ENCODE measurements at places on chromosomes 1 and 21. TPM values are rescaled to one million over a fixed set of nuclear protein-coding genes. Genes with fewer than 3 reads are reported as not detected.

GRCh38 chr1:44303532-44303931 is 51.5 kb downstream of the ERI3 start:
- DNase-seq = no peak

DNA sequence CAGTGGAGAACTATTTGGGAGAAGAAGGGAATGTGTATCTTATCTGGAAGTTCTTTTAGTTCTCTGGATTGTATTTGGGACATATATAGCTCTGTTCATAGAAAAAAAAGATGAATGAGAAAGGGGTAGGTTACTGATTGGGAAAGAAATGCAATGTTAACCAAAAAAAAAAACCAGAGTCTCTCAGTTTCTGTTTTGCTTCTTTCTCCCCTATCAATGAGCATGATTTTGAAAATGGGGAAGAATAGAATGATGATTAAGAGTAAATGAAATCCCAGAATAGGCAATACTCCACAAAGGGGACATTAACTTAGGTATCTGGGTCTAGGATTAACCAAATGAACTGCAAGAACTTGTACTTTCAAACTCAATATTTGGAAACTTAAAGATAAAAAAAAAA is 92.9 kb downstream of the RHOU start:
- no peak for DNase-seq

DNA sequence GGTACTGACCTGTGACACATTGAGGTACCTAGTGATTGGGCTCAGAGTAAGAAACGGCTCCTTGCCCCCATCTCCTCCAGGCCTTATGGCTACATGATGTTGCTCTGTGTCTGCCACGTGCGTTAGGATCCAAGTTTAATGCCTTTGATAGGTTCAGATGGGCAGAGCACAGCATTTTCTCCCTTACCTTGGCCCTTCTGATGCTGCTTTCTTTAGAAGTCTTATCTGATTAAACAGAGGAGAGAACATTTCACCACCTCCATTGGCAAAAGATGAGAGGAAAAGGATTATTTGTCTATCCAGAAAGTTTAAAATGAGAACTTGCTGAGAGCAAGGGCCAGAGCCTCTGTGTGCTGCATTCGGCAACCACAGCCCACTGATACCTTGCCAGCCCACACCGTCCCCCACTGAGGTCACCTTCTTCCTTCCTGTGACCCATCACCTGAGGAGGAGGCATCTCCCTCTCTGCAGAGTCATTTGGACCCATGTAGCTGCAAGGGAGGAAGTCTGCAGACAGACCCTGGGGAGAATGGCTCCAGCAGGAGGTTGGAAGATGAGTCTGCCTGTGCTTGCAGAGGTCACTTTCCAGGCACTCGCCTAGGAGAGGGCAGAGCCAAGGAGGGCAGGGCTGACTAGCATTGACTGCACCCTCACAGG is 16.7 kb downstream of the SHISA4 start:
- no peak for DNase-seq

- no peak for DNase-seq
Observed at GRCh38 chr1:204550926-204551325, 34.7 kb downstream of the MDM4 start.

DNA sequence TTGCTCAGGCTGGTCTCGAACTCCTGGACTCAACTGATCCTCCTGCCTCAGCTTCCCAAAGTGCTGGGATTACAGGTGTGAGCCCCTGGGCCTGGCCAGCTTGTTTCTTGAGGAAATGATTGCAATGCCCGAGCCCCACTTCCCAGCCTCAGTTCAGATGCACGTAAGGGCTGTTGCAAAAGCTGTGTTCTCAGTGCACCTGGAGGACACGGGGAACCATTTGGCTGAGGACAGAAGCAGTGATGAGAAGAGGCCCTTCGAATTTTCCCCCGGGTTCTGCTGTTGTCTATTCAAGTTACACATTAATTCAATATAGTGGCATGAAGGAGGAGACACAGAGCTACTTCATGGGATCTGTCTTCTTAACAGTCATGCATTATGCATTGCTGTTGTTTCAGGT is 78.8 kb upstream of the WDR26 start:
- no peak for DNase-seq

DISP3 gene
- total RNA-seq = 0.05 TPM

DNA sequence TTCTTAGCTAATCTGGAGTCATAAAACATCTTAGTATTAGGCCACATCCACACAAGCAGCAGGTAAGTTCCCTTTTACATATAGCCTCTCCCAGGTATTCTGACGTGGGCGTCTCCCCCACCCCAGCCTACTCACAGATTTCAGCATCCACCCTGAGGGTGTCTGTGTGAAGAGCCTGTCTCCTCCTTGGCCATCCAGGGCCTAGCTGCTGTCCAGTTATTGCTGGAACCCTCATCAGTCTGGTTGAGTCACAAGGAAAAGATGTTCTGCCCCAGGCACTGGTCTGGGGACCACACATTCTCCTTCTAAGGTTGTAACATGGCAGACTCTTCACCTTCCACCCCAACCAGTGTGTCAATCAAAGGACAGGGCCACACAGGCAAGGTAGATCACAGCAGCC is 57.6 kb downstream of the ETS2 start:
- DNase-seq = no peak

GRCh38 chr1:55288245-55288644 is 73.1 kb upstream of the USP24 start:
- no peak for DNase-seq

GRCh38 chr21:17003258-17003615 is 509.6 kb upstream of the CXADR start:
- DNase-seq = no peak

RSPH1 gene
- 10.7 TPM for total RNA-seq

OR6K3 gene
- 0.21 TPM for total RNA-seq

DNA sequence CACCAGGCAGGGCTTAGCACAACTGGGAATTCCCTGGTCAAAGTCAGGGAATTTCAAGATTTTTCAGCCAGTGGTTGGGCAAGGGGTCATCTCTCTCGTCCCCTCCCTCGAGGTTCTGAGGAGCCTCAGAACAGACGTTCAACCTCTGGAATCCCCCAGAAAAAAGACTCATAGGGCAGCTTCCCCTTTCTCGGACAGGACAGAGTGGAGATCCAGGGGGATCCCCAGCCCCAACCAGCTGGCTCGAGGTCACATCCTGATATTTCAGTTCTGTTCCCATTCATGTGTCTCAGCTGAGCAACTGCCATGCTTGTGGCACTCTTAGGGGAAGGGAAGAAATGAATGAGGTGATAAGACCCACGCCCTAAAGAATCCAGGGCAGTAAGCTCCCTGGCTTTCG is 4.9 kb upstream of the LAD1 start:
- no peak for DNase-seq

DNA sequence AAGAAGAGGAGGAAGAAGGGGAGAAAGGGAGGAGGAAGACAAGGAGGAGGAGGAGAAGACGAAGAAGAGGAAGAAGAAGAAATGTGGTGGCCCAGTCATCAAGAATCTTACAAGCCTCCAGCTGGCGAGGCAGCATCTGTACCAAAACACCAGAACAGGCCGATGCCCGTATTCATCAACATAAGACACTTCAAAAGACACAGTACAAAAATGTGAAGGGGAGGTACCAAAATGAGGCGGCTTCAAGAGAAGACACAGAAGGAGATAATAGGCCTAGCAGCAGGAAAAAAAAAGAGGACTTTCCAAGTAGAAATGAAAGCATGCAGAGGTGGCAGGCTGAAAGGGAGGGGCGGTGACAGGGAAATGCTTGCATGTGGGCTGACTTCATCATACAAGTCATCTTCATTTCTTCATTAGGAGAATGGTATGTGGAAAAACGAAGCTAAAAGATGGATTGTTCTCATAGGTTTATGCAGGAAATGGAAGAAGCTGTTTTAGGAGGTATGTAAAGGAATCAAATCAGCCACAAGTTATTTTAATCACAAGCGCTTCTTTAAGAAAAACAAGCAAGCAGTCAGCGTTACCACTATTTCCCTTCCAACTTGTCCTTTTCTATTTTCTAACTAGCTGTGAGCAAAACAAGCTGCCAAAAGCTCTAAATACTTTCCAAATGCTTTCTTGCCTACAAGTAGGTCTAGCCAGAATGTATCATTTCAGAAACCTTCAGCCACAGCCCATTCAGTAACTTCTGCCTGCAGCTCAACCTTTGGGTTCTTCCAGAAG is 192.3 kb downstream of the SLC45A1 start:
- DNase-seq = no peak

DNA sequence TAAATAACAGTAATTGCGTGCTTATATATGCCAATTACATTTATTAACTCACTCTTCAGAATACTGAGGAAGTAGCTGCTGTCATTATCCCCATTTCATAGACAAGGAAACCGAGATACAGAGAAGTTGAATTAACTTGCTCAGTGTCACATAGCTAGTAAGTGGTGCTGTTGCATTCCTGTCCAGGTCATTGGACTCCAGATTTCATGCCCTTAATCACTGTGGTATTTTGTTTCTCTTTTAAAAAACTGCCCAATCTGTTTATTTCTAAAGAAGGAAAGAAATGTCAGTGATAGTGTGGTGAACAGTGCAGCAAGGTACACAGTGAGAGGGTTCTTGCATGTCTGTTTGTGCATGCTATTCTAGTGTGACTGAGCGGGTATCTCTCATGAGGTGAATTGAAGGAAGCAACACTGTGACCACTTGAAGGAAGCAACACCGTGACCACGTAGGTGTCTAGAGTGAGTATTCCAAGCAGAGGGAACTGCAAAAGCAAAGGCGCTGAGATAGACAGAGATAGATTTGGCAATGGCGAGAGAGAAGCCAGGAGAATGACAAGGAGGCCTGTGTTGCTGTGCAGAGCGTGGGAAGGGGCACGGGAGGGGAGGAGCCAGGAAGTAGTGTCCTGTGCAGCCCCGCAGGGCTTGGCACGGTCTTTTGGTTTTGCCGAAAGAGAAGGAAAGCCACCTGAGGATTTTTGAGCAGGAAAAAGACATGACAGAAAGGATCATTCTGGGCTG is 95.9 kb downstream of the CAMTA1 start:
- no peak for DNase-seq

- no peak for DNase-seq
Observed at GRCh38 chr1:57451516-57451915, 27.7 kb upstream of the DAB1 start.

VANGL2 gene
- total RNA-seq = 5.5 TPM

DNA sequence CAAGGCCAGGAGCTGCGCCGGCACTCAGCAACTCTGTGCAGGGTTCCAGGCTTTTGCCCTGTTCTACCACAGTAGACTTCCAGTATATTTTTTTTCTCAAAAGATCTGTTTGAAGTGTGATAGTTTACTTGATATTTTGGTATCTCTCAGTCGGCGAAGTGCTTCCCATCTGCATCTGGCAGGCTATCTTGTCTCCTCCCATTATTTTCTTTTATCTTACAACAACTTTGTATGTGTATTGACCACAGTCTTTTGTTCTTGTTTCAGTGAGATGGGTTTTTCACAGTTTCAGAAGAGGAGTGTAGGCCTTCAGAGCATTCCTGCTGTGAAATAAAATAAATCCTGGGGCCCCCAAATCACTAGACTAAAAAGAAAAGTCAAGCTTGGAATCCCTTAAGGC is 292.9 kb downstream of the PTGER3 start:
- DNase-seq = no peak

GRCh38 chr1:37746806-37747205 is 18.1 kb downstream of the EPHA10 start:
- no peak for DNase-seq

DNA sequence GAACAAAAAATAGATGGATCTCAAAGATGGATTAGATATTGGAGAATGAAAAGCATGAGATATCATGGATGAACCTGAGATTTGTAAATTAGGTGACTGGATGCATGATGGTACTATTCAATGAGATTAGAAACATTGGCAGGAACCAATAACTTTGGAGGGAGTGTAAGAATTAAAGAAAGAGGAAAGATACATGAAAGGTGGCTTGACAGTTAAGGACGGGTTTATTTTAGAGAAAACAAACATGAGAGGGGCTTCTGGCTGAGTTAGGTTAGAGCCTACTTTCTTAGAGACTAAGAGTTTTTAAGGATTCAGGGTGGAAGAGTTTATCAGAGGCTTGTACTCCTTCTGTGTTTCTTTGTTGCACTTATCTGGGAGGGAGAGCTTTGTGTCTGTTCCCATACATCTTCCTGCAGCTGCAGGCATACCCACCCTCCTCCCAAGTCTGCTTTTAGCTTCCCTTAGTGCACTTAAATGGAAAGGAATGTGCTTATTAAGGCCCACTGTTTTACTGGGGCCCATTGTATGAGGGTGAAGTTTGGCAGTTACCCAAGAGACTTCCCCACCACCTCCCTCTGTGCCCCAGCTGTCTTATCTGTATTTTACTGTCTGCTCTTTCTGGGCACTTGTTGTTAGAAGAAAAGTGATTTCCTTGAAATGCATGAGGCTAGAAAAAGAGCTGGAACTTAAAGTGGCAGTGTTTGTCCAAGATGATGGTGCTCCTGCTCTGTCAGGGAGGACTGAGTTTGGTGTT is 26.1 kb upstream of the CR2 start:
- no peak for DNase-seq

DNA sequence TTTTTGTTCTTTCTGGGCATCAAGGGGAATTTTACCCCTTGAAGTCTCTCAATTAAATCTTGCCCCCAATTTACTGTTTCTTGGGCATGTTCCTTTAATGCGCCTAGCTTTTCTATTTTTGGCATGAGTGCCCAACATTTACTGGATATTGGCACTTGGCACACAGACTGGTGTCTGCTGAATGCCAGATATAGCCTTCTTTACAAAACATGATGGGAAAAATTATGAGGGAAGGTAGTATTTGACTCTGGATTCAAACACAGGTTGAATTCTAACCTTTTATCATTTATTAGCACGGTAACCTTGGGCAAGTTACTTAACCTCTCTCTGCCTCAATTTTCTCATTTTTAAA is 88.3 kb upstream of the GPR52 start:
- DNase-seq = no peak

All from left lung (tissue), 14 donors.